Astrocyte of the hippocampus (primary cell): ENCODE measurements at places on chromosomes 7 and 10.

DNA sequence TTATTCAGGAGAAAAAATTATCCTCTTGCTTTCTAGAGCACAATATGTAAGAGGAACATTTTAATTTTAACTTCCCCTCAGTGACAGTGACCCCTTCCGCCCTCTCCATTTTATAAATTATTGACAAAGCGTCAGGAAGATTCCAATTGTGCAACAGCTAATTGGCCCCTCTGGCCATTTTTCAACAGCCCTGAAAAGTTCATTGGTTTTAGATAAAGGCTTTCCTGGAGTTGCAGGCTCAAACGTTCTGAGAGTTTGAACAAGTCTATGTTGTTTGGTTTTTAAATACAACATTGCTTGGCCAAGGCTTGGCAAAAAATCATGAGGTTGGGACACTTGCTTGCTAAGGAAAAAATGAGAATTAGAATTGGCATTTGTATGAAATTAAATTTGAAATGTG is 422.2 kb upstream of the ANKRD30A start:
- DNase-seq, result no peak

DNA sequence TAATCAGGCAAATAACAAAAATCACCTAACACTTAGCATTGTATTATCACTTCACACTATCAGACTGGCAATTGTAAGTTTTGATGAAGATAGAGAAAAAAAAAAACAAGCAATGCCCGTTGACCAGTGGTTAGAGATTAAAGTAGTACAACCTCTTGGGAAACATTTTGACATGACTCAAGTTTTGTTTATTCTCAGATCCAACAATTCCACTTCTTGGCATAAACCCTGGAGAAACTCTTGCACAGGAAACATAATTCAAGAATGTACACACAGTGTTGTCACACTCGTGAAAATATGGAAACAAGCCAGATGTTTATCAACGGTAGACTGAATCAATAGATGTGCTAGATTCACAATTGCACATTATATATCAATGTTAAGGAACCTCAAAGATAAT is 37.2 kb downstream of the FRMD4A start:
- no peak for DNase-seq

GRCh38 chr7:158973941-158974785 is 117.8 kb downstream of the DYNC2I1 start:
- DNase-seq, result no peak

GRCh38 chr7:151923097-151923876 is 33.0 kb upstream of the GALNTL5 start:
- DNase-seq, result no peak

DNA sequence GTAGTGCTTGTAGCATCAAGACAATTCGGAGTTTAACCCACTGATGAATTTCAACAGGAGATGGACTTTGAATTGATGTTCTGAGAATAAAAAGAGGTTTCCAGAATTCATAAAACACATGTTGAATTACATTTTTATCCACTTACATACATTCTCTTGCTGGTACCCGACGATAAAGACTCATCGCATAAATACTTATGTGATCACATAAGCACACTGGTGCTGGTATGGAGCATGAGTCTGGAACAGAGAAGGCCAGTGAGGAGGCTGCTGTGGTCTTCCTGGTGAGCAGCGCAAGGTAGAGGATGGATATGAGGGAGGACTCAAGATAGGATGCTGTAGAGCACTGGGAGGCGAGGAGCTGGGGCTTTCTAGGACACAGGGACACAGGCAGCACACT is 109.0 kb downstream of the RNF216 start:
- DNase-seq, result no peak

DNA sequence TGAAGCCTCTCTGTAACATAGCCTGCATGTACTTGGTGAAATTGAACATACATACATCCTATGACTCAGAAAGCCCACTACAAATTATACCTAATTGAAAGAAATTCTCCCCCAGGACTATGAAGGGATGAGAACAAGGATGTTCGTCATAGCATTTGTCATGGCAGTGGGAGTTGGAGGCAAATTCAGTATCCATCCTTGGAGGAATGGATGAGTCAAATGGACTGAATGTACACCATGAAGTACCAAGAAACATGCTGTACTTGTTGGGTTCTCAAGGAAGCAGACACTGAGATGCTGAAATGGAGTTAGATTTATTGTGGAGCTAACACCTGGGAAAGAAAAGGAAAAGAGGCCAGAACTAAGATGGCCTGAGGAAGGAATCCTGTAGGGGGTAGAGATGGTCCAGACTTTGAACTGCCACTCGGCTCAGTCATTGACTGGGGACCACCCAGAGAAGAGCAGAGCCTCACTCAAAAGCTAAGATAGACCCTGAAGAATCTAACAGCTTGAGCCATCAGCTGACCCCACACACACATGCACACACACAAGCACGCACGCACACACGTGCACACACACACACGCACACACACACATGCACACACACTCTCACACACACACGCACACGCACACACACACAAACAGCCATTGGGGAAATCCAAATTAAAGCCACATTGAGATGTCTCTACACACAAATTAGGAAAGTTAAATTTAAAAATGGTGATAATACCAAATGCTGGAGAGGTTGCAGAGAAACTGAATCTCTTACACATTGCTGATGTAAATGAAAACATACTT is 22.3 kb downstream of the AOC1 start:
- no peak for DNase-seq

GRCh38 chr10:12849319-12850181 is 152.0 kb downstream of the CCDC3 start:
- DNase-seq, result peak; percentile 38

GRCh38 chr7:4931943-4932342 is 27.0 kb downstream of the MMD2 start:
- peak; percentile 58 for DNase-seq

DNA sequence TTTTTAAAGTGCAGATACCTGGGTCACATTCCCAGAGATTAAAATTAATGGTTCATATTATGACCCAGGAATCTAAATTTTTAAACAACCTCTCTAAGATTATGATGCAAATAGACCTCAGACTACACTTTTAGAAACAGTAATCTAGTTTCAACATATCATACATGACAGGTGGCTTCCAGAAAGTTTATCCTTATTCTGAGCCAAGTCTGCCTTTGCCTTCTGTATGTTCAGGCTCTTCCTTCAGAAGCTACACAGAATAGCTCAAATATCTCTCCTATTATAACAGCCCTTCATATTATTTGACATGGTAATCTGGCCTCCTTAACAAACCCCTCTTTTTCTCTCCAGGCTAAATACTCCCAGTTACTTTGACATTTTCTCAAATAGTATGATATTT is 101.9 kb downstream of the FZD1 start:
- DNase-seq, result no peak

GRCh38 chr10:5362873-5363272 is 1.9 kb upstream of the UCN3 start:
- no peak for DNase-seq

DNA sequence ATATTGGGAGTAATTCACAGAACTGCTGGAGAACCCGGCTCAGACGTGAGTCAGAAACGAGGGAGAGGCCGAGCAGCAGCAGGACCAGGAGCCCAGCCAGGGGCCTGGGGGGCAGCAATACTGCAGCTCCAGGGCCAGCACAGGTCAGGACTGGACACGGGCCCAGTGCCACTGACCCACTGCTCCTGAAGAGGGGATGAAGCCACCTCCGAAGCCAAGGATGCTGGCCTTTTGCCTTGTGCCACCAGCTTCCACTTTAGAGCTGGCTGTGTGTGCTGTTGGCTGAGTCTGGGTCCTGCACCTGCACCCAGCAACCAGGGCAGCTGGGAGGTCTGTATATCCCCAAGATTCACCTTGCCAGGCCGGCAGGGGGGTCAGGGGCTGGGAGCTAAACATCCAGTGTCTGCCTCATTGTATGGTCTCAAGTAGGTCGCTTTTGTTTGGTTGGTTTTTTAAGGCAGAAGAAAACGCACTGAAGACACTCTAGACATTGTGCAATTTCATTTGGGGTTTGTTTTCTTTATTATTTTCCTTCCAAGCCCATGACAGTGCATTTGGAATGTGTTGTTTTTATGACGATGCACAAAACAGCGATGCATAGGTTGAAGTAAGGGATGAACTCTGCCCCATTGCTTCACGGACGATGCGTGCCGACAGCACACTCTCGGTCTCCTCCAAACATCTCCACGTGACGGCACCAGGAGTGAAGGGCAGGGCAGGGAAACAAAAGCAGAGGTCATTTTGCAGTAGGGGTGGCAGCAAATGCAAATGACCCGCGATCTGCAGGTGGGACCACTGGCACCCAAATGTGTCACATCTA is 27.7 kb upstream of the INSIG1 start:
- no peak for DNase-seq

- no peak for DNase-seq
These were observed 110.3 kb upstream of the PALS2 start for GRCh38 chr7:24462984-24463383.

DNA sequence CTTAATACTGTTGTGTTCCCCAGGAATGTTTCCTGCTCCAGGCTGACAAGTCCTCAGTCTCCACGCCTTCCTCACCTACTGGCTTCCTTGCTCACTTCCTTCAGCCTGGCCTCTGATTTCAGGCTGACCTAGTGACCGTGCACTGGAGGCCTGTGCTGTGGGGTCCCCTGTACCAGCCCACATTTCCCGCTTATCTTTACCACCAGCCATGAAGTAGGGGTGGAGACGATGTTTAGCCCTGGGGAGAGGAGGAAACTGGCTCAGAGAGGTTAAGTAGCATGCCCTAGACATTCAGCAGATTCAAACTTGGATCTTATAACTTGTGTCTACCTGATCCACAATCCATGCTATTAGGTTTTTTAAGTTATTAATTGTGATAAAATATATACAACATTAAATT is 4.8 kb upstream of the ZNF488 start:
- no peak for DNase-seq

DNA sequence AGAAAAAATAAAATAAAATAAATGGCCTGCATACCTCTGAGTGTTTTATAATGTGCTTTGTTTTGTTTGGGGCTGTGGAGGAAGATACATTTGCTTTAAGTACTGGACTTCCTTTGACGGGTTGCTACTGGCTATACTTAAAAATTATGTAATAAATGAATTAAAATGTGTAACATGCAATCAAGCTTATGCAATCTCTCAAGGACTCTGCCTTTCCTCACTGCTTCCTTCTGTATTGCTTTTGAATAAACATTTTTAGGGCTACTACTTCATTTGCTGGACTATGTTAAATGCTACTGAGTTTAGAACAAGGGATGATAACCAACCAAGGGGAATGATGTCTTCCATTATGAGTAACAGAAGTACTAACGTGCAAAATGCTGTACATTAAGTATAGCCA is 91.6 kb downstream of the ETV1 start:
- DNase-seq, result no peak

DNA sequence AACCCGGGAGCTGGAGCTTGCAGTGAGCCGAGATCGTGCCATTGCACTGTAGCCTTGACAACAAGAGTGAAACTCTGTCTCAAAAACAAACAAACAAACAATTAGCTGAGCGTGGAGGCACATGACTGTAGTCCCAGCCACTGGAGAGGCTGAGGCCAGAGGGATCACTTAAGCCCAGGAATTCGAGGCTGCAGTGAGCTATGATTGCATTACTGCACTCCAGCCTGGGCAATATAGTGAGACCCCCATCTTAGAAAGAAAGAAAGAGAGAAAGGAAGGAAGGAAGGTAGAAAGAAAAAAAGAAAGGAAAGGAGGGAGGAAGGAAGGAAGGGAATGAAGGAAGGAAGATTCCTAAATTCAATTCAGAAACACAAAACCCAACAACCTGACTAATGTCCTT is 141.3 kb upstream of the TNRC18 start:
- DNase-seq, result no peak

DNA sequence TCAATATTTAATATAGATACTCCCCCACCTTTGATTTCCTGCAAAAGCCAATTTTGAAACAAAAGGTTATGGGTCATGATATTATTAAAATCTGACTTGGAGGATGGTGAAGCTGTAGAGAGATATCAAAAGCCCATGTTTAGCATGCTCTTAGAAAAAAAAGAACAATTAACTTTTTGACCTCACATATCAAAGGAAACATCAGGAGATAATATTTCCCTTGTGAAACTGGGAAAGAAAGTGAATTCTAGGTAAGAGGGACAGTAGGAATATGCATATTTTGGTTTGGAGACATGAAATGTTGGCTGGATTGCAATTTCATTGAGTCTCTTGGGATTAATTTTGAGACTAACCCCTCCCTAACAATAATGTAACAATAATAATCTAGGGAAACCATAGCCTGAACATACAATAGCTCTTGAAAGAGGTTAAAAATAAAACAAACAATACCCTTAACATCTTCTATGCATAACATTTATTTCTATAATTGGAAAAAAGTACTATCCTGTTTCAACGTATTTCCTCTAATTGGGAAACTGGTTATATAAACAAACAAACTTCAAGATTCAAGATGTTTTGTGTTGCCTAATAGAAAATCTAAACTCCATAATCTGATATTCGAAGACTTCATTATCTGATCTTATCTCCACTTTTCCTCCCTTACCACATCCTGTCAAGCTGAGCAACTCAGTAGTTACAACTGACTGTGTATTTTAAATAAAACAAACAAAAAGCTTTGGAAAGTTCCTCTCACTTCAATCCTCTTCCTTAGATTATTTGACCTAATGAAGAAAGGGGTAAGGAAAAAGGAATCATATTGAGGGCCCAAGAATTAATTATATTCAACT is 14.8 kb downstream of the TMEM26 start:
- DNase-seq, result no peak

DNA sequence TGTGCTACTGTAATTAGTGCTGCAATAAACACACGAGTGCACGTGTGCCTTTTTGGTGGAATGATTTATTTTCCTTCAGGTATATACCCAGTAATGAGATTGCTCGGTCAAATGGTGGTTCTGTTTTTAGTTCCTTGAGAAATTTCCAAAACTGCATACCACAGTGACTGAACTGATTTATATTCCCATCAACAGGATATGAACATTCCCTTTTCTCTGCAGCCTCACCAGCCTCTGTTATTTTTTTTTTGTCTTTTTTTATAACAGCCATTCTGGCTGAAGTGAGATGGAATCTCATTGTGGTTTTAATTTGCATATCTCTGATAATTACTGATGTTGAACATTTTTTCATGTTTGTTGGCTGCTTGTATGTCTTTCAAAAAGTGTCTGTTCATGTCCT is 922.9 kb upstream of the LRRN3 start:
- peak; percentile 67 for DNase-seq

DNA sequence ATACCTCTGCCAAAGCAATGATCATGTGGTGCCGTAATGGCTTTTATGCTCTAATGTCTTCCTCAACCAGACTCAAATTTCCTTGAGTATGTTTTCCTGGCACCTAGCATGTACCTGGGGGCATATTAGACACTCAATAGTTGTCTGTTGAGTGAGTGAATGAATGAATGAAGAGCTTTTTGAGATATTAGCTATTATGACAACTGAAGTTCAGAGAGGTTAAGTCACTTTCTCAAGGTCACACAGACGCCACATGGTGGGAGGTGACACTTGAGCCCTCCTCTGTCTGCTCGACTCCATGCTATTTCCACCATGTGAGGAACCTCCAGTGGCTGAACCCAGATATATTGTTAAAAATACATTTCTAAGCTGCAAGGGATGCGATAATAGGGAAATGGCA is 132.1 kb downstream of the PRPF18 start:
- DNase-seq, result no peak
